T-helper 17 cell (primary cell): ENCODE measurements at places on chromosomes 2 and 18. TPM values are rescaled to one million over a fixed set of nuclear protein-coding genes. Genes with fewer than 3 reads are reported as not detected.
A peak's percentile ranks its signal among the peaks of the same experiment; 100 is the strongest.

Gene ORC4
- total RNA-seq: 29.5 TPM

DNA sequence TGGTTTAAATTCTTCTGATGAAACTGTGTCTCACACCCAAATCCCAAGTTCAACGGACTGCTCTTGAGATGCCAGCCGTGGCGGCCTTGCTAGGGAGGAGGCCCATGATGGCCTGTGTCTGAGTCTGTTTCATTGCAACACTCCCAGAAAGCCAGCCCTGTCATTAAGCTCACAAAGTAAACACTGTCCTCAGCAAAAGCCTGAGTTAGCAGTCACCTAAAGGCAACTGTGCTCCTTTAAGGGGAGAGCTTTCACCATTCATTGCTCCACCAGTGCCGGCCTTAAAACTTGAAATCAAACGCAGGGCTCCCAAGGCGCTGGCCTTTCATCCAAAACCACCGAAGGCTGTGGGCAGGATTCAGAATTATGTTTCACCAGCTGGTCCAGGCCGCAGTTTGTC lies 42.5 kb upstream of the PPP1CB start:
- H3K27ac ChIP-seq: no peak overlapping the region
- peaks cover 2% of the 10 kb centered on the region for H3K36me3 ChIP-seq
- peaks cover 4% of the 10 kb centered on the region for H3K27me3 ChIP-seq
- DNase-seq: no peak
- H3K4me1 ChIP-seq: peaks cover 4% of the 10 kb centered on the region
- H3K4me3 ChIP-seq: no peak overlapping the region

GRCh38 chr18:74148543-74149070 lies 284 bp downstream of the TIMM21 start:
- H3K4me3 ChIP-seq: peak overlapping the region; percentile 96
- H3K27ac ChIP-seq: peak overlapping the region; percentile 99
- no peak for DNase-seq
- peaks cover 5% of the 10 kb centered on the region for H3K36me3 ChIP-seq

DNA sequence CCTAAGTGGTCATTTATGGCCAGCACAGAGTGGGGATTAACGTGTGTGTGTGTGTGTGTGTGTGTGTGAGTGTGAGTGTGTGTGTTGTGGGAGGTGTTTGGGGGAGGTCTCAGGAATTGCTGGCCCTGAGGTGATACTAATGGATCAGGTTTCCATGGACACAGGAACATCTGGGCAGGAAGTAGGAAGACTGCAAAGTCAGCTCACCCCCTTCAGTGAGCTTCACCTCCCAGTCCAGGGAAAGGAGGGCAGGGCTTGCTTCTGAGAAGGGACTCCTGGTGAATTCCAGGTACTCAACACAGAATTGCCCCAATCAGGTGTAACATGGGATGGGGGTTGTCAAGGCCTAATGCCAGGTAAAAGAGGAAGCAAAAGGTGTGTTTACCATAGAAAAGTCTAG lies 30.3 kb upstream of the IL1R1 start:
- DNase-seq: no peak
- H3K27me3 ChIP-seq: no peaks in the 10 kb centered on the region
- peaks cover 9% of the 10 kb centered on the region for H3K36me3 ChIP-seq
- H3K27ac ChIP-seq: peak overlapping the region; percentile 87
- H3K4me3 ChIP-seq: peak overlapping the region; percentile 13

GRCh38 chr2:3073041-3073595 lies 304.5 kb downstream of the EIPR1 start:
- H3K4me1 ChIP-seq: peaks cover 2% of the 10 kb centered on the region
- DNase-seq: no peak
- H3K27me3 ChIP-seq: peaks cover 12% of the 10 kb centered on the region
- no peak overlapping the region for H3K4me3 ChIP-seq
- H3K36me3 ChIP-seq: no peaks in the 10 kb centered on the region

DNA sequence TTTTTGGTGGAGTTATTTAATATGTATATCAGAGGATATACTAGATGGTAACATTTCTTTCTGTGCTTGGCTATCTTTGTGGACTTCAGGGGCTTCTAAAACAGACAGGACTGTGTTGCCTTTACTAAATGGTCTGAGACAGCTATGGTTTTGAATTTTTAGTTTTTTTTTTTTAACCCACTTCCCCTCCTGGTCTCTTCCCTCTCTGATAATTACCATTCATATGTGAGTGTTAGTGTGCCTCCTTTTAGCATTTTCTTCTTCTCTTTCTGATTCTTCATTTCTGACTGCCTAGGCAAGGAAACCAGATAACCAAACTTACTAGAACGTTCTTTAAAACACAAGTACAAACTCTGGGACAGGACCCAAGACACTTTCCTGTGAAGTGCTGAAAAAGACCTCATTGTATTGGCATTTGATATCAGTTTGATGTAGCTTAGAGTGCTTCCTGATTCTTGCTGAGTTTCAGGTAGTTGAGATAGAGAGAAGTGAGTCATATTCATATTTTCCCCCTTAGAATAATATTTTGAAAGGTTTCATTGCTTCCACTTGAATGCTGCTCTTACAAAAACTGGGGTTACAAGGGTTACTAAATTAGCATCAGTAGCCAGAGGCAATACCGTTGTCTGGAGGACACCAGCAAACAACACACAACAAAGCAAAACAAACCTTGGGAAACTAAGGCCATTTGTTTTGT lies 52.7 kb downstream of the SMAD4 start:
- H3K36me3 ChIP-seq: peaks cover 5% of the 10 kb centered on the region
- H3K27me3 ChIP-seq: no peaks in the 10 kb centered on the region
- DNase-seq: no peak
- H3K27ac ChIP-seq: peak overlapping the region; percentile 0

GRCh38 chr2:10054424-10054823 lies 11.1 kb downstream of the KLF11 start:
- no peaks in the 10 kb centered on the region for H3K36me3 ChIP-seq
- no peak overlapping the region for H3K27ac ChIP-seq
- DNase-seq: no peak
- no peaks in the 10 kb centered on the region for H3K27me3 ChIP-seq
- peaks cover 6% of the 10 kb centered on the region for H3K4me1 ChIP-seq

Gene SLC4A5
- total RNA-seq: 10.5 TPM

DNA sequence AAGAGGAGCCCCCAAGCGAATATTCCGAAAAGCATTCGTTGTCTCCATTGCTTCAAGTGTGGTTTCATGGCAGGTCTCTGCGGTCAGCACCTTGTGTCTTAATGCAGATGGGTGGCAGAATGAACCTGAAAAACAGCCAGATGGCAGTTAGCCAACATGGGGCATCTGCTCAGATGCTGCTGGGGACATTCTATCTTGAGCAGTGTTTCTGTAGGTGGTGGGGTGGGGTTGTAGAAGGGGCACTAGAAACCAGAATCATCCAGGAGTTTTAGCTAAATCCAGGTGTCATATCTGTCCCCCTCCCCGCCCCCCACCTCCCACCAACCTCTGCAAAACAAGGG lies 42.1 kb downstream of the ST6GAL2 start:
- DNase-seq: no peak
- no peak overlapping the region for H3K4me3 ChIP-seq
- H3K36me3 ChIP-seq: no peaks in the 10 kb centered on the region
- H3K4me1 ChIP-seq: peaks cover 2% of the 10 kb centered on the region
- H3K27ac ChIP-seq: no peak overlapping the region

DNA sequence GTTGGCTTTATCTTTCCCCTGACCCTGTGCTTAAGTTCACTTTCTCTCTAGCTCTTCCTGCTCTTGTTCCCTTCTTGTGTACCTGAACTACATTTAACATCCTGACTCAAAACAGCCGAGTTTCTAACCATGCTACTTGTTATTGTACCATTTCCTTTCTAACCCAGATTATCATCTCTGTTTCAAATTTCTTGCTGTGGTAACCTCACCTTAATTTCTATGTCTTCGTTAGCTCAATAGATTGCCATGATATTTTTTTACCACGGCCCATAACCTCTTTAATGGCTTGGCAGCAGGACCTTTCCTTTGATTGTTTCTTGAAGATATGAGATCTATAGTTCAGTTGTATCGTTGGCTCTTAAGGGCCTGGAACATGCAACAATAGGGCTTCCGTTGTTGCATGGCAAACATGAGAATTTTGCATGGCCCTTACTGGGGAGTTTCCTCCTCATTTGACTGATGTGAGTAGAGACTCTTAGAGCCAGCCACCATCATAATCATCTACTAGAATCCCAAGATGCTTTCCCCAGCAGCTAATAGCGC lies 11.1 kb downstream of the CFAP36 start:
- DNase-seq: no peak
- H3K27ac ChIP-seq: peak overlapping the region; percentile 51
- H3K4me1 ChIP-seq: peaks cover 22% of the 10 kb centered on the region

DNA sequence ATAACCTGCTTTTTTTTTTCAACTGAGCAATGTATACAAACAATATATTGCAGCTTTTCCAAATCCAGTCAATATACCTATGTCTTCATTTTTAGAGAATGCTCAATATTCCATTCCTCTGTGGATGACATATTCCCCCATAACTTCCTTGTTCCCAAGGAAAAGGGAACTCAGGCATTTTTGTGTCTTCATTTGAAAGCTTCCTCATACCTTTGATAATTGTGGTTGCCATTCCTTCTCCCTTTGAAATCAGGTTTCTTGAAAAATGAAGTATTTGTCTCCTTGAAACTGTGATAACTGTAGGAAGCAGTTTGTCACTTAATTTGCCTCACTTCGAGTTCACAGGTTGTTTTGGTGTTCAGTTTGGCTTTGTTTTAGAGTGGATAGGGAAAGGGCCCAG lies 13.5 kb downstream of the ELAC1 start:
- peaks cover 5% of the 10 kb centered on the region for H3K36me3 ChIP-seq
- no peak overlapping the region for H3K4me3 ChIP-seq
- no peak overlapping the region for H3K27ac ChIP-seq
- peaks cover 10% of the 10 kb centered on the region for H3K4me1 ChIP-seq
- DNase-seq: no peak

GRCh38 chr2:16057661-16058060 lies 117.3 kb downstream of the MYCN start:
- H3K4me1 ChIP-seq: peaks cover 3% of the 10 kb centered on the region
- H3K4me3 ChIP-seq: no peak overlapping the region
- no peaks in the 10 kb centered on the region for H3K27me3 ChIP-seq
- no peaks in the 10 kb centered on the region for H3K36me3 ChIP-seq

Gene CD8B
- not detected for total RNA-seq

Gene M1AP
- 0.60 TPM for total RNA-seq

GRCh38 chr2:119308793-119309330 lies 57.8 kb downstream of the C2orf76 start:
- no peak for DNase-seq
- peaks cover 9% of the 10 kb centered on the region for H3K36me3 ChIP-seq
- no peak overlapping the region for H3K27ac ChIP-seq
- H3K4me1 ChIP-seq: no peaks in the 10 kb centered on the region
- no peak overlapping the region for H3K4me3 ChIP-seq

- no peak overlapping the region for H3K4me3 ChIP-seq
- DNase-seq: no peak
- no peaks in the 10 kb centered on the region for H3K27me3 ChIP-seq
- no peak overlapping the region for H3K27ac ChIP-seq
- H3K36me3 ChIP-seq: no peaks in the 10 kb centered on the region
These were observed 351.2 kb upstream of the DLGAP1 start for GRCh38 chr18:4806331-4806730.

DNA sequence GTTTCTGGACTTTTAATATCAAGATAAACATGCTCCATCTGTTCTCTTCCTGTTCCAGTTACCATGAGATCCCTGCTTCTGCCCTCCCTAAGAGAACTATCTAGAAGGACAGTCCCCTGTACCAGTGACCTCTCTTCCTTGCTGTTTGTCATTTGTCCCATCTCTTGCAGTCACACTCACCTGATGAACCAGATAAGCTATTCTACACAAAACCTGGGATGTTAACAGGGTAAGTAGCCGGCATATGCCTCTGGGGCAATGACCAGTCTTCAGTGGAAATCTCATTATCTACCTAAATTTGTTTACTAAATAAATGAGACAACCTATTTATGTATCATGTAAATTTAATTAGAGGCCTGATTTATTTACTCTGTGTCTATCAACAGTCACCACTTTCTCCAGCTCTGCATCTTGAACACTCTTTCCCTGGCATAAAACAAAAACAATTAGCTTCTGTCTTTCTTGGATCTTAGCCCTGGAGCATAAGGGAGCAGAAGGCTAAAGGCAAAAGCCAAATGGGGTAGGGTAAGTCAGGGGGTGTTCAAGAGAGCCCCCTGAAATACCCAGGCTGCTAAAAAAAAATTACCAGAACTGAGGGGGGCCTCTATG lies 337.7 kb downstream of the ALK start:
- no peak for DNase-seq
- H3K4me1 ChIP-seq: no peaks in the 10 kb centered on the region
- no peaks in the 10 kb centered on the region for H3K36me3 ChIP-seq

GRCh38 chr2:195675783-195676427 lies 18.9 kb downstream of the SLC39A10 start:
- peaks cover 10% of the 10 kb centered on the region for H3K36me3 ChIP-seq
- H3K4me3 ChIP-seq: no peak overlapping the region
- no peak for DNase-seq

- H3K27ac ChIP-seq: no peak within 1 kb of the TSS
- H3K27me3 ChIP-seq: peaks cover 58% of the 10 kb centered on the region
- no peak for DNase-seq
- H3K4me3 ChIP-seq: no peak within 1 kb of the TSS
- H3K36me3 ChIP-seq: no peaks in the 10 kb centered on the region
These were observed at the start of gene TM4SF20 for GRCh38 chr2:227379095-227379494. Gene TM4SF20 (minus strand): TSS chr2:227379306. CDS start chr2:227379268, 38 bp downstream.

Gene ALPI
- total RNA-seq: not detected

- peak overlapping the region; percentile 8 for H3K27ac ChIP-seq
- peaks cover 14% of the 10 kb centered on the region for H3K4me1 ChIP-seq
- no peaks in the 10 kb centered on the region for H3K27me3 ChIP-seq
These were observed 63.2 kb downstream of the KCMF1 start for GRCh38 chr2:85034158-85034557.

DNA sequence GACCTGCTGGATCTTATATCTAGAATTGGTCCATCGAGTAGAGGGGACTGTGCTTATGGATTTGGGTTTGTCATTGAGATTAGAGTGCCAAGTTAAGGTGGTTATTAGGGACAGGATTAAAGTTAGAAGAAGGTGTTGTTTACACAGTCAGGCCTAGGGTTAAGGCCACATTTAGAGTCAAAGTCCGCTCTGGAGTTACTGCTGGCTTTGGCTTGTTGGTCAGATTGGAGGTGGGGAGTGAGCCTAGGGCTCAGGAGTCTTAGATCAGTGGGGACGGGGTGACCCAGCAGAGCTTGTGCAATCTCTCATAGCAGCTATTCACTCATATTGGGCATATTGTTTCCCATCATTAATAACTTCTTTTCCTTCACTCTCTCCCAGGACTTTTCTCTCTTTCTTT lies 13.5 kb upstream of the EPAS1 start:
- H3K36me3 ChIP-seq: peaks cover 4% of the 10 kb centered on the region
- peaks cover 29% of the 10 kb centered on the region for H3K27me3 ChIP-seq
- H3K4me1 ChIP-seq: peaks cover 6% of the 10 kb centered on the region
- no peak overlapping the region for H3K4me3 ChIP-seq
- no peak overlapping the region for H3K27ac ChIP-seq

Gene RAB6C
- total RNA-seq: not detected

DNA sequence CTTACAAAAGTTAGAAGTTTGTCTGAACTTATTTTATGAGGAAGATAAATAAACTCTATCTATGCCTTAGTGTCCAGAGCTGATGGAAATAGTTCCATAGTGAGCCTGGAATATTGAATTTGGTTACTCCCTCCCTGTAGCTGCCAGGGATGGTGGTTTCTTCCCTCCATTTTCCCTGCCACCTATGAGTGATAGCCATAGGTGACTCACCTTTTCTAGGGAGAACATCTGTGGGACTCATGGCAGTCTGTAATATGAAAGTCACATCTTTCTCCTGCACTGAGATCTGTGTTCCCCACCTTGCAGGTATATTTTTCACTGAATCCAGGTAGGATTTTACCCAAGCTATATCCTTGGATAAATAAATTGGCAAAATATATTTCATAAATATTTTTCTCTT lies 148.8 kb downstream of the TPGS2 start:
- no peak overlapping the region for H3K27ac ChIP-seq
- no peaks in the 10 kb centered on the region for H3K4me1 ChIP-seq
- no peak overlapping the region for H3K4me3 ChIP-seq
- H3K27me3 ChIP-seq: peaks cover 22% of the 10 kb centered on the region

Gene AGAP1
- total RNA-seq: 16.8 TPM

Gene MTCL1
- 0.22 TPM for total RNA-seq
